Fibroblast of mammary gland (primary cell): ENCODE measurements at places on chromosomes 1 and 21.

DNA sequence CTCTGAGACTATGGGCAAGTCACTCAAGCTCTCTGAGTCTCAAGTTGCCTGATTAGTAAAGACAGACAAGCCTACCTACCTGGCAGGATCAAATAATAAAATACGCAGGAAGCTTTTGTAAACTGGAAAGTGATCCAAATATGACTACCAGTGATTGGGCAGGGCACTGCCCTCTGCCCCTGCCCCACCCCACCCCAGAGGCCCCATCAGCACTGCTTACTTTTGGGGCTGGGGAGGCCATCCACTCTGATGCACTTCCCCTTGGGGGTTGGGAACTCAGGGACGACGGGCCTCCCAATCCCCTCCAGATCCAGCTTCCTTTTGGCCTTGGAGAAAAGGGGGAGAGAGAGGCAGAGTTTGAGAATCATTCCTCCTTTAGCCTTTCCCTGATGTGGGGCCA, 6.9 kb downstream of the E2F2 start:
- DNase-seq = no peak

DNA sequence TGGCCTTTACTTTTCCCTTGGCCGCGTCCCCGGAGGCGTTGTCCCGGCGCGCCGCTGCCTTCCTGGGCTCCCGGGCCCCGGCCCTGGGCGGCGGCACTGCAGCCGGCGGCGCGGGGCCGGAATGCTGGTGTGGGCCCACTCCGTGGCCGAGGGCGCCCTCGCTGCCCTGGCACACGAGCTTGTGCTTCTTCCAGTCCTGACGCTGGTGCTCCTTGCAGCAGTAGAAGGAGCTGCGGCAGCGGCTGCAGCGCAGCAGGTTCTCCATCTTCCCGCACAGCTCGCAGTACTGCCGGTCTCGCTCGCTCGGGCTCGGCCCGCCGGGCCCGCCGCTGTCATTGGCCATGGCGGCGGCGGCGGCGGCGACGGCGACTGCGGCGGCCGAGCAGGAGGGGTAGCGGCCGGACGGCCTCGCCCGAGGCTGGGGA, 529 bp downstream of the EGLN1 start:
- DNase-seq = no peak

DNA sequence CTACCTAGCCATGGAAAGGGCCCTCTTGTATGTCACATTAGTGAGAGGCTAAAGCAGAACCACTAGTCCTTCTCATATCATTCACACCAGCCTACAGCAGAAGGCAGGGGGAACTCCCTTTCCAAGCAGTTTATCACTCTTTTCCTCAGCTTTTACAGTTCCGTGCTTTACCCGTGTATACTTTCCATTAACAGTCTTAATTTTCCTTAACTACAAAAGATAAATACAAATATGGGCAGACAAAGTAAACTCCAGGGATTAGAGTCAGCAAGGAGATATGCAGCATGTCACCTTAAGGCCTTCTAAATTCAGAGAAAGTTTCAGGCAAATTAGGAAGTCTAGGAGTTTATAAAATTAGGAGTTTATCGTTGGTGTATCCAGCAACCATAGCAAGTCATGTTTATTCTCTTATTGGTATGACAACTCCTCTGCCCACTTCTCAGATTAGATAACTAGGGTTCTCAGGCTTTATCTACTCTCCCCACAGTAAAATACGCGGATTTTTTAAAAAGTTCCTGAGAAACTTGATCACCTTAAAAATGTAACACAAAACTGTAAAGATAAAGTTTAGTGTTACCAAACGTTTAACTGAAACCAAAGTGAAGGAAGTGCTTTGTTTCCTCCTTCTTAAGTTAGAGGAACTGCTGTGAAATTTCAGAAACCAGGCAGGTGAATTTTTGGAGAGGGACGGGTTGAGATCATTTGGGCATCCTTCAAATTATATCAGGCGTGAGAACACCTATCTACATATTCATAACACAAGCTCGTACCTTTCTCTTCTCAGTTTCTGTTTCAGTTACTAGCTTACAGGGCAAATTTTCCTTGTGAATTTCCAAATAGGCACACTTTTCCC, 42.7 kb upstream of the SLC19A2 start:
- DNase-seq = no peak

DNA sequence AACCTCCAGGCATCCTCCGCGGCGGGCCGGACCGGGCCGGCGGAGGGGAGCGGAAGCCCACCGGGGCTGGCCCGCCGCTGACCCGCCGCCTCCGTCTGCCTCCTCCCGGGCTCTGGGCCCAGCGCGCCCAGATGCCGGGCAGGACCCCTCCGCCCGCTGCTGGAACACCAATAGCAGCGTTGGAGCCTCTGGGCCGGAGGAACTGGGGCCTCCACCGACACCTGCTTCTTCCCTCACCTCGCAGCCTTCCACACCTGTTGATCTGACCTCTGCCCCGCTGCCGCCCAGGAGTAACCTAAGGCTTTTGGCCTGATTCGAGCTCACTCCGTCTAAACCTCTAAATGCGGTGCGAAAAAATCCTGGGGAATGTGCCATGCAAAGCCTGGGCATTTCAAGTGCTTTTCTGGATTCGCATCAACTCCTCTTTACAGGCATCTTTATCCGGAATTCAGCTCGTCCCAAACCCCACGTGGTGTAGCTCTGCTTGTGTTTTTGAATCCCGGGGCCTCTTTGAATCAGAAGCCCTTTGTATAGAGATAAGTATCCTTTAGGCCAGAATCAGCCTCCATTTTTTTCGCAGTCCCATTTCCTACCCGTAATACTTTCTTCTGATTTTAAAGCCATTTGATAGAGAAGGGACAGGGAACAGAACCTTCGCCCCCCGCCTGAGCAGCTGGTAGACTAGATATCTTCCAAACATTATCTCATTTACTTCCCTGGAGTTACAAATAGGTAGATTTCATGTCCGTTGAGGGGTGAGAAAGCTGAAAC, 680 bp upstream of the CNN3 start:
- peak; percentile 61 for DNase-seq

DNA sequence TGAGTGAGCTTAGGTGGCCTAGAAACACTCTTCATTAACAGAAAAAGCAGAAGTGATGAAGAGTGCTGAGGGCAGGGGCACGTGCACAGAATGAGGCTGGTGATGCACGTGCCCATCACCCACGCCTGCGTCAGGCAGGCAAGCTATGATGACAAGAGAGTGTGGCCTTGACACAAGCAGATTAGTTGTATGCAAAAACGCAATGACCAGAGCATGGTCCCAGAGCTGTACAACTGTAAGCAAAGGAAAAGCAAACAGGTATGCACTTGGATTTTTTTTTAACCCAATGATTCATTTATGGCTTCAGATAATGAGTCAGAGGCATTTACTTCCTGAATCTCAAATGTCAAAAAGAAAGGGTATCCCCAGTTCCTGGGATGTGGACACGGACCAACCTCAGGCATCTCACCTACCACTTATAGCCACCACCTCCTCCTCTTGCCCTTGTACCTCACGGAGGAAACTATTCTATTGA, 9.1 kb upstream of the TMEM61 start:
- DNase-seq = peak; percentile 17

GRCh38 chr1:15501208-15502032, 22.6 kb downstream of the CASP9 start:
- peak; percentile 52 for DNase-seq

DNA sequence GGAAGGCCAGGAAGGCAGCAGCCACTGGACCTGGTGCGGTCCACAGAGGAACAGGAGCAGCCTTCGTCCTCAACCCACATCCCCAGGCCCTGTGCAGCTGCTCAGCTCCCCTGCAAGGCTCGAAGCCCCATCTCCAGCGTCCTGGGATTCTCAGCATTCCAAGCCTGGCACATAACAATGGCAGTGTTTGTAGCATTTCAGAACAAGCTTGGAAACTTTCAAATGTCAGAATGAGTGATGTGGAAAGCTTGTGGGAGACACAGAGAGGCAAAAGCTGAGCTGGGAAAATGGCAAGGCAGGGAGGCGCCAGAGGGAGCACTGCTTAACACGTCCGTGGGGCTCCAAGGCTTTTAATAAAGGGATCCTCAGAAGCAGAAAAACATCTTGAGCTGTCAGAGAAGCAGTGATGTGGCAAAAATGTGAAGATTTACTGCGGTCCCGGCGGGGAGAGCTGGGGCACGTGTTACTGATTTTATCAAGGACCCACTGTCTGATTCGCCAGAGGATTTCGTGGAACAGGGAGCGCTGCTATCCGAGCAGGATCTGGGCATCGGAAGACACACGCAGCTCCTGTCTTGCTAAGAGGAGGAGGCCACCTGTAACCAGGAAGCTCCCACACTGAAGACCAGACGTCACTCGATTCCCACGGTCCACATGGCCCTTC, 38.1 kb downstream of the TOMM20 start:
- DNase-seq = no peak

DNA sequence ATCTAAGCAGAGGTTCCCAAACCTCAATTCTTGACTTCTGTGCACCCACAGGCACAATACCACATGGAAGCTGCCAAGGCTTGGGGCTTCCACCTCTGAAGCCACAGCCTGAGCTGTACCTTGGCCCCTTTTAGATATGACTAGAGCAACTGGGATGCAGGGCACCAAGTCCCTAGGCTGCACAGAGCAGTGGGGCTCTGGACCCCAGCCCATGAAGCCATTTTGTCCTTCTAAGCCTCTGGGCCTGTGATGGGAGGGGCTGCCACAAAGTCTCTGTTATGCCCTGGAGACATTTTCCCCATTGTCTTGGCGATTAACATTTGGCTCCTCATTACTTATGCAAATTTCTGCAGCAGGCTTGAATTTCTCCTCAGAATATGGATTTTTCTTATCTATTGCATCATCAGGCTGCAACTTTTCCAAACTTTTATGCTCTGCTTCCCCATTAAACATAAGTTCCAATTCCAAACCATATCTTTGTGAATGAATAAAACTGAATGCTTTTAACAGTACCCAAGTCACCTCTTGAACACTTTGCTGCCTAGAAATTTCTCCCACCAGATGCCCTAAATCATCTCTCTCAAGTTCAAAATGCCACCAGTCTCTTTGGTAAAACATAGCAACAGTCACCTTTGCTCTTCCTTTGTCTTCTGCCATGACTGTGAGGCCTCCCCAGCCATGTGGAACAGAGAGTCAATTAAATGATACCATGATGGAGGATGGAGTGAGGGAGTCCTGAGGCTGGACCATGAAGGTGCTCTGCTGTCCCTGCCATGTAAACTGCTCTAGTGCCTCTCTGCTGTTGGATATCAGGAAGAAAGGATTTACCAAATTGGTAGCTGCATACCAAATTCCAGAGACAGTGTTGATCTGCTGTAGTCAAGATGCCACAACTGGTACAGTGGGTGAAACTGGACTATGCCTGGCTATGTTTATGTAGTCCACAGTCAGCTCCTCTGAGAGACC, 37.6 kb downstream of the RUNX3 start:
- DNase-seq = no peak
